ENCODE measurements at places on chromosomes 11 and 22. TPM values are rescaled to one million over a fixed set of nuclear protein-coding genes. Genes with fewer than 3 reads are reported as not detected.

GRCh38 chr11:104883342-104883741 lies 14.9 kb downstream of the CASP12 start:
- DNase-seq = no peak

- DNase-seq = peak; percentile 47
These were observed 84.7 kb downstream of the MAML2 start for GRCh38 chr11:96257972-96258934.

DNA sequence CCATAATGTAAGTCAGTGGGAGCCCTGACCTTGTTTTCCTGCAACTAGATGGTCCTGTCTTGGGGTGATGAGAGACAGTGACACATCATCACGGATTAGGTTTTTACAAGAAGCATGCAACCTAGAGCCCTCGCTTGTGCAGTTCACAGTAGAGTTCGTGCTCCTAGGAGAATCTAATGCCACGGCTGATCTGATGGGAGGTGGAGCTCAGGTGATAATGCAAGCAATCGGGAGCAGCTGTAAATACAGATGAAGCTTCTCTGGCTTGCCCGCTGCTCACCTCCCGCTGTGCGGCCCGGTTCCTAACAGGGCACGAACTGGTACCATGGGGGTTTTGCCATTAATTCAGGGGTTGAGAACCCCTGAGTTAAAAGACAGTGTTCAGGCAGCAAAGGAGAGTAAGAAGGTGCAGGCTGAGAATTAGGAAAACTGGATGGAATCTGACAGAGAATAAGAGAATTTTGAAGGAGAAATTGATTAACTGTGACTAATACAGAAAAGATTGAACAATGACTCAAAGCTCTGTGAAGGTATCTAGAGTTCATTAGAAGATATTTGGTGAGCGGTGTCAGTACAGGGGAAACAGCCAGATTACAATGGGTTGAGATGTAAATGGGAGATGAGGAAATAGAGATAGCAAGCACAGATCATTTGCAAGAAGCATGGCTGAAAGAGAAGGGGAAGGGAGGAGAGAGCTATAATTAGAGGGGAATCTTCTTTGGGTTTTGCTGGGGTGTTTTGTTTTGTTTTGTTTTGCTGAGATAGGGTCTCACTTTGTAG lies 21.0 kb downstream of the WEE1 start:
- DNase-seq = no peak

DNA sequence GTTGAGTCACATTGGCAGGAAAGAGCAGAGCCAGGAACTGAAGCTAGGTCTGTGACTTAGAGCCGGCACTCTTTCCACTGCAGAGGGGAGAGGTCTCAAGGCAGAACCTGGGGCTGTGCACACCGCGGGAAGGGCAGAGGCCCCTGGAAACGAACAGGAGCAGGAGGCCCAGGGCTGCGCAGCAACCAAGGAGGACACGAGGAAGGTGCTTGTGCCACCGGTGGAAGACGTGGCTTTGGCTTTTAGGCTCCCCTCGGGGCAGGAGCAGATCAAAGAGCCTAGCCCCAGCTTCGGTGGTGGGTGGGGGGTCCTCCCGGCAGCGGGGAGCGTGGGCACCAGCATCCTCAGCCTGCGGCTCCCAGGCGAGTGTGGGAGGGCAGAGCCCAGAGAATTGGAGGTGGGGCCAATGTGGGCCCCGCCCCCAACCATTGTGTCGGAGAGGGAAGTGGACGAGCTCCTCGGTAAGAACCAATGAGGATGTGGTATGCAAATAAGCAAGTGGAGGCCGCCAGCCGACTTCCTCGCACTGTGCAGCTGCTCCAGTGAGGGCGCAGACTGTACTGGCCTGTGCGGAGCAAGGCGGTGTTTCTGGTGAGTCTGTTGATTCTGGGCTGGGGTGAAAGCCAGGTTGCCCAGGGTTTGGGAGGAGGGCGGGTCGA lies at the start of gene CCDC116:
Gene CCDC116, plus strand, starts transcription at position 524 of the 659 bp plus-strand sequence. CDS start 422 bp downstream, outside the sequence.
- DNase-seq = no peak

DNA sequence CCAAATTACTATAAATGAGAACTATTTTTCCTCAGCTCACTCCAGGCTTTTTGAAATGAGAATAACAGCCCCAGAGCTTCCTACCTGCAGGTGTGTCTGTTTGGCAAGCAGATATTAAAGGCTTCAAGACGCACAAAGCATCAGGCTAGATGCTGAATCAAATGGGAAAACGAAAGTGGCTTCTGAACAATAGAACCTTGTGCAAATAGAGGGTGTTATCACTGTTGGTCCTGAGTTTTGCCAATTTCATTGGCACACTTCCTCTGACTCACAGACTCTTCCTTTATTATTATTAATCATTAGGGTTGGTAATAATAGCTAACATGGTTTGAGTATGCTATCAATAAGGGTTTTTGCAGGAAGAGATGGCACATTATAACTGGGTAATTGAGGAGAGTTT lies 13.4 kb downstream of the SYT13 start:
- DNase-seq = no peak

CTSW gene
- total RNA-seq = 0.40 TPM

ZC3H12C gene
- 13.4 TPM for total RNA-seq

Data from LHCN-M2 (cell line).